ENCODE measurements at places on chromosomes 12 and 14.

- DNase-seq, result no peak
Observed at GRCh38 chr12:75890141-75890540, 141.4 kb downstream of the PHLDA1 start.

DNA sequence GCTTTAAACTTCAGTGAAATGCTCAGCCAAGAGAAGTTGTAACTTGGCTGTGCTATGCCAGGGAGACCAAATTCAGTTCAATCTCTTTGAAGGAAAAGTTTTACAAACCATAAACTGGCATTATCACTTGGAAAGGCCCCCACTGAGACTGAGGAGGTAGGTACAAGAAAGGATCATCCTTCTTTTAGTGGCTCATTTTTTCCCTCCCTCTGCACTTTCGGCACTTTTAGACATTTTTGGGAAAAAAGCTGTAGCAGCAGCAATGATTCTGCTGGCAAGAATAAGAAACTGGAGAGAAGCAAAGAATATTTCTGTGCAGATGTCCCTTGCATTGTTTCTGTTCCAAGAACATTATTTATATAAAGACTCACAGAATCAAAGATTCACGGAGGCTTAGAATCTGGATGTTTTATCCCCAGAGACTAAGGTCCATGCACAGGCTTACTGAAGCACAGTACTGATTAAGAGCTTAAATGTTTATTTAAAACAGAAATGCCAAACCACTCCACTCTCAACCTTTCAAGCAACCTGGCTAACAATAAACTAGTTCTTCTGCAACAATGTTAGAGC, 12.3 kb downstream of the ZC2HC1C start:
- no peak for DNase-seq

GRCh38 chr14:66239589-66239988, 246.6 kb upstream of the CCDC196 start:
- DNase-seq, result no peak

DNA sequence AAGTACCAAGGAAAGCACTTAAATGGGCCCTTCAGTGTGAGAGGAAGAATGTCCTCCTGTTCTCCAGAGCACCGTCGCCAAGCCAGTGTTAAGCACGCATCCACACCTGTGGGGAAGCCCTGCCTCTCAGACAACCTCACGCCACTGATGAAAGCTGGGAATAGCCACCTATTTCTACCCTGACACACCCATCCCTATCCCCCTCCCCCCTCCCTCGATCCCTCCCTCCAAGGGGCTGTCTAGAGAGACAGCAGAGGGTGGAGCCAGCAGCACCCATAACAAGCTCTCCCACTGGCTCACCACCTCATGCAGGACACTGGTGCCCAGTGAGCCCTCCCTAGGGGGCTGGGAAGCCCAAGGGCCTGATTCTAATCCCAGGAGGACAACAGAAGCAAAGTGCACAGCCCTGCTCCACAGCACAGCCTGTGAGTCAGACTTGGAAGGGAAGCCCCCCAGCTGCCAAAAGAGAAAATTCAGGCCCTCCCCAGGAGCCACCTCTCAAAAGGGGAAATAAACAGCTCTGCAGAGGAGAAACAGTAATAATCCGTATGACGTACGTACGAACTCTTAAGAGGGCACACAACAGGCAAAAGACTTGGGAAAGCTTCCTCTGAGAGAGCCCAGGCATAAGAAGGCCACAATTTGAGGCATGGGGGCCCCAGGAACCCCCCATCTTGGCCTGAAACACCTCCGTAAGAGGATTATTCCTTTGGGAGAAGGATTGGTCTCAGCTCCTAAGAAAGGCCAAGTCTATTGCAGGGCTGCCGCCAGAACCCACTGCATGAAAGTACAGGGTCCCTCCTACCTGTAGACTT, 7.8 kb downstream of the PITPNM2 start:
- DNase-seq, result peak; percentile 62

DNA sequence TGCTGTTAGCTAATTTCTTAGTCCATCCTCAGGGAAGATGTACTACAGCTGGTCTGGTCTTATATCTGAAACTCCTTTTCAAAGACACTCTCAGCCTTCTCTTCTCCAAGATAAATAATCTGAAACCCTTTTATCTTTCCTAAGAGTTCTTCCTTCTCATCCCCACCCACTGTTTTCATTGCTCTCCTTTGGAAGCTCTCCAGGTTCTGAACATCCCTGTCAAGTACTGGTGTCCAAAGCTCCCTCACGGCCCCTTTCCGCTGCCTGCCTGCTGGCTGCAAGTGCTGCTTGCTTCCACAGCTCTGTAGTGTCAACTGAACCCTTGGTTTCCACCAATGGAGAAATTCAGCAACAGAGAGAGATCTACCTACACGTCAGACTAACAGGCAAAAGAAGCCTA, 6.6 kb upstream of the SLC6A13 start:
- no peak for DNase-seq

All from naive B cell (primary cell).